ENCODE measurements at places on chromosomes 2 and 18.

DNA sequence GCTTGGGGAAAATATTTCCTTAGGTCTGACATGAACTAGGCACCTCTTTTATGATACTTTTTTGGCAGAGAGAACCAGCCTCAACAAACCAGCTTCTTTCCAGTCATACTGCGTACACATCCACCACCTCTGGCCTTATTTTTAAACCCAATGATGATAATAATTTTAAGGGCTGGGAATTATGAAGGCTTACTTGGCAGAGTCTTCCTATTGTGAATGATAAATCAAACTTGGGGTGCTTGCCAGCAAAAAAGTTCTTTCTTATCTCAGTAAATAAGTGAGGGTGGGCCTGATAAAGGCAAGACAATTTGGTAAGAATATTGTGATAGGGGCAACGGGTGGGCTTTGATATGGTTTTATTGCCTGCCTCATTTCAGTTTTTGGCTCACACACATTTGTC, 1230.2 kb upstream of the ZEB2 start:
- H3K4me1 ChIP-seq: no peaks in the 10 kb centered on the region
- no peaks in the 10 kb centered on the region for H3K36me3 ChIP-seq
- H3K4me3 ChIP-seq: no peak overlapping the region
- no peak overlapping the region for H3K27ac ChIP-seq

- H3K4me1 ChIP-seq: no peaks in the 10 kb centered on the region
- H3K36me3 ChIP-seq: no peaks in the 10 kb centered on the region
- no peaks in the 10 kb centered on the region for H3K27me3 ChIP-seq
- no peak for DNase-seq
- H3K4me3 ChIP-seq: no peak overlapping the region
These were observed 167.3 kb upstream of the NOSTRIN start for GRCh38 chr2:168635065-168635577.

- no peak overlapping the region for H3K27ac ChIP-seq
- no peak overlapping the region for H3K4me3 ChIP-seq
- no peaks in the 10 kb centered on the region for H3K36me3 ChIP-seq
- H3K27me3 ChIP-seq: no peaks in the 10 kb centered on the region
- peaks cover 38% of the 10 kb centered on the region for H3K4me1 ChIP-seq
These were observed 21.6 kb downstream of the DNMT3A start for GRCh38 chr2:25320077-25320476.

DNA sequence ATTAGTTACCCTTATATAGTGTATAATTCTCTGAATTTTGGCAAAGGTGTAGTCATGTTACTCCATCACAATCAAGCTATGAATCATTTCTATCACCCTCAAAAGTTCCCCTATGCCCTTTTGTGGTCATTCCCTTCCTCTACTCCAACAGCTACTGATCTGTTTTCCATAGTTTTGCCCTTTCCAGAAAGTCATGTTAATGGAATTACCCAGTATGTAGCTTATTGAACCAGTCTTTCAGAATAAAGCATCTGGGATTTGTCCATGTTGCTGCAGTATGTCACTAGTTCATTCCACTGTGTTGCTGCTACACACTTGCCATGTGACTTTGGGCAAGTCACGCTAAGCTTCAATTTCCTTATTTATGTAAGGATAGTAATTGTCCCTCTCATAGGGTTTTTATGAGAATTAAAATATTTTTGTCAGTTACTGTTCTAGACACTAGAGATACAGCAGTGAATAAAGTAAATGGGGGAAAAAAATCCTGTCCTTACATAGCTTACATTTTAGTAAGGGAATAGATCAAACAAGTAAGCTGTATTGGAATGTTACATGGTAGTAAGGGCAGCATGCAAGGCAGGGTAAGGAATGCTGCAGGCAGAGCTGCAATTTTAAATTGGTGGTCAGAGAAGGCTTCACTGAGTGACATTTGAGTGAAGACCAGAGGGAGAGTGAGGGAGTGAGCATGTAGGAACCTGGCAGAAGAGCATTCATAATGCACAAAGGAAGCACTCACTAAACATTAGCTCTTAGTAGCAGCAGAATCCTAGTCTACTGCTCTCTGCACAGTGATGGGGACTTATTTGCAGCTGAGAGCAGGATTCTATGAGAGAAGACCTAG, 80.3 kb upstream of the TSPYL6 start:
- H3K27me3 ChIP-seq: peaks cover 13% of the 10 kb centered on the region
- no peaks in the 10 kb centered on the region for H3K36me3 ChIP-seq
- DNase-seq: no peak
- H3K4me1 ChIP-seq: peaks cover 1% of the 10 kb centered on the region

DNA sequence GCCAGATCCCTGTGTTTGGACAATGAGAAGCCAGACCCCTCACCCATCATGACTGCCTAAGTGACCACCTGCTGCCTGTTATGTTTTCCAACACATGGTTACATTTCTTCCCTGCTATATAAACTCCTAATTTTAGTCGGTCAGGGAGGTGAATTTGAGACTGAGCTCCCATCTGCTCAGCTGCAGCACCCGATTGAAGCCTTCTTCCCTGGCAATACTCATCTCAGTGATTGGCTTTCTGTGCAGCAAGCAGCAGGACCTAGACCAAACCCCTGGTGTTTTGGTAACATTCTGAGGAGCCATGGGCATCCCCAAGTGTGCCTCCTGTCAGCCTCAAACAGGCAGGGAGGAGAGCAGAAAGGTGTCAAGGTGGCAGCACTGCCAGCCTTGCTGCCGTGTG, 141.2 kb downstream of the CD8B2 start:
- DNase-seq: no peak
- H3K4me3 ChIP-seq: no peak overlapping the region
- H3K36me3 ChIP-seq: no peaks in the 10 kb centered on the region

DNA sequence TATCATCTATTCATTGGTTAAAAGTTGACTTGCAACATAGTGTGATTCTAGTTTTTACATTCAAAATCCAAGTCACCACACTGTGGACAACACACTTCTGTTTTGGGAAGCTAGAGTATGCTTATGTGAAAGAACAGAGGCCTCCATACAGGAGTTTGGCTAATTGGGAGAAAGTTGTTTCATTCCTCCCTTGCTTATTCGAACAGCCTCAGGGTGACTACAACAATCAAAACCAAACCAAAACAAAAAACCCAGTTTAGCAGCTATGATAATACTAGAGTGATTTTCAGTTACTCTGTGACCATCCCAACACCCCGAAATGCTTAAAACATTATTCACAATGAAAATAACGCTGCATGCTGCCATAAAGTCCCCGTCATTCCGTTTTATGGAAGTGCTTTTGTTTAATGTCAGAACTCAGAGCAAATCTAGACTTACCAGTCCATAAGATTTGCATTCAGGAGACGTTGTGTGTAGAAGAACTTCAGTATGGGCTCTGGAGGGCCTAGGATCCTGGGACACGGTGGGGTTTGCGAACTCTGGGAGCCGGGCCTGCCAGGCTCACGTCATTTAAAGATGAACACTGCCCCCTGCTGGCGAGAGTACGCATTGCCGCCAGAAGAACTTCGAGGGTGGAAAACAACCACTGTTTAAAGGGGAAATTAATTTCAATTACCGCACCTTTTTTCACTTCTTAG, 111.4 kb downstream of the FTCDNL1 start:
- H3K36me3 ChIP-seq: no peaks in the 10 kb centered on the region
- peak; percentile 41 for DNase-seq
- no peaks in the 10 kb centered on the region for H3K4me1 ChIP-seq
- H3K27ac ChIP-seq: no peak overlapping the region

DNA sequence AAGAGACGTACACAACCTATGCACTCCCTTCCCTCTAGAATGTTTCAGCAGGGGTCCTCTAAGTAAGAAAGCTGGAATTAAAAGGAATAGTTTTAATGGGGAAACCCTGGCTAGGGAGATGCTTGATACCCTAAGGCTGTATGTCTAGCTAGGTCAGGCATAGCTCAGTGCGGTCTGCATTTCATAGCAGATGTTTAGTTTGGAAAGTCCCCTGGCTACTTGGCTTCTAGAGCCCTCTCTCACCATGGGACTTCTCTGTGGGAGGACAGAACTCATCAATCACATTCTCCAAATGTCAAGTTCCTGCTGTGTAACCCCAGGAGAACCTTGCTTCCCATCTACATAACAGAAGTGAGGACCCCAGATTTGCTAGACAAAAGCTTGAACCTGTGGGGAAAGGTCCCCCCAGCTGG, 24.1 kb upstream of the ANXA4 start:
- H3K27me3 ChIP-seq: peaks cover 8% of the 10 kb centered on the region
- DNase-seq: no peak
- H3K4me3 ChIP-seq: no peak overlapping the region

GRCh38 chr2:201260302-201260800, at the start of gene CASP8:
CASP8 (plus strand) TSS chr2:201260536; CDS start chr2:201266487, 5,951 bp downstream.
- H3K4me3 ChIP-seq: peak within 1 kb of the TSS; percentile 95
- peaks cover 62% of the 10 kb centered on the region for H3K36me3 ChIP-seq
- peak within 1 kb of the TSS; percentile 98 for H3K27ac ChIP-seq
- H3K4me1 ChIP-seq: peaks cover 73% of the 10 kb centered on the region

GRCh38 chr2:239203443-239204135, 197.2 kb downstream of the HDAC4 start:
- H3K36me3 ChIP-seq: peaks cover 16% of the 10 kb centered on the region
- peaks cover 37% of the 10 kb centered on the region for H3K4me1 ChIP-seq
- no peaks in the 10 kb centered on the region for H3K27me3 ChIP-seq
- DNase-seq: no peak
- H3K27ac ChIP-seq: peak overlapping the region; percentile 85

DNA sequence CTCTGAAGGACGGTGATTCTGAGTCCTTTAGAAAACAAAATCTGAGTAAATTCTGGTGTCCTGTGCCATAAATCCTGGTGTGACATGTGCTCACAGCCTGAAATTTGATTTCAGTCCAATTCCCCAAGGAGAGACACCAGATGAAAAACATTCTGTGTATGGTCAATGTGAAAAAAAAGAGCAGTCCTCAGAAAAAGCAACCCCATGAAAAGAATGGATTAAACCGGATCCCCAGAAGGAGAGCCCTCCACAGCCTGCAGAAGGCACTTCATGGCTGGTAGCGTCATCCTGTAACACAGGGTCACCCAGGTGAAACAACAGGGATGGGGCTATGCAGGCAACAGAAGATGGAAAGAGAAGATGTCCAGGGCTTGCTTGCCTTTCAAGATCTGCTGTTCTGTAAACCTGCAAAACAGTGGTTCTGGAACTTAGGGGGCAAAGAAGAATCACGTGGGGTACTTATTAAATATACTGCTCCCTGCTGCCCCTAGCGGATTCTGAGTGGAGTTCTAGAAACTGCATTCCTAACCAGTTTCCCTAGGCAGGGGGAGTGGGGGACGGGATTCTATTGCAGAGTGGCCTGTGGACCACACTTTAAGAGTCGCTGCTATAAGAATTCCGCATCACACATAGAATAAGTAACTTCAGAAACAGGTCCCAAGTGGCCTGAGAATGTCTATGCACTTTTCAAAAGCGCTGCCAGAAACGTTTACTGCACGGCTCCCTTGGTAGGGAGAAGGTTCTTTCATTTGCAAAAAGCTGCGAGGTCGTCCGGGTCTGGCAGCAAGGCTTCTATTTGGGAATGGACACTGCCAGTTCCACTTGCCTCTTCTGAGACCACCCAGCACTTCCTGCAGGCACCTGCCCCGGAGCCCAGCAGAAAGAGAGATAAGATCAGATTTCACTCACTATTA, 118.9 kb upstream of the ARL5A start:
- H3K27ac ChIP-seq: no peak overlapping the region
- peaks cover 27% of the 10 kb centered on the region for H3K27me3 ChIP-seq
- H3K4me3 ChIP-seq: no peak overlapping the region
- no peaks in the 10 kb centered on the region for H3K36me3 ChIP-seq
- peaks cover 9% of the 10 kb centered on the region for H3K4me1 ChIP-seq
- peak; percentile 3 for DNase-seq

- H3K4me1 ChIP-seq: peaks cover 36% of the 10 kb centered on the region
- H3K27me3 ChIP-seq: peaks cover 6% of the 10 kb centered on the region
These were observed 42.1 kb upstream of the GALR1 start for GRCh38 chr18:77207540-77207939.

GRCh38 chr2:237865623-237866041, 6.2 kb downstream of the RAMP1 start:
- DNase-seq: no peak
- H3K27ac ChIP-seq: no peak overlapping the region
- H3K27me3 ChIP-seq: peaks cover 41% of the 10 kb centered on the region
- H3K36me3 ChIP-seq: no peaks in the 10 kb centered on the region
- H3K4me3 ChIP-seq: no peak overlapping the region

DNA sequence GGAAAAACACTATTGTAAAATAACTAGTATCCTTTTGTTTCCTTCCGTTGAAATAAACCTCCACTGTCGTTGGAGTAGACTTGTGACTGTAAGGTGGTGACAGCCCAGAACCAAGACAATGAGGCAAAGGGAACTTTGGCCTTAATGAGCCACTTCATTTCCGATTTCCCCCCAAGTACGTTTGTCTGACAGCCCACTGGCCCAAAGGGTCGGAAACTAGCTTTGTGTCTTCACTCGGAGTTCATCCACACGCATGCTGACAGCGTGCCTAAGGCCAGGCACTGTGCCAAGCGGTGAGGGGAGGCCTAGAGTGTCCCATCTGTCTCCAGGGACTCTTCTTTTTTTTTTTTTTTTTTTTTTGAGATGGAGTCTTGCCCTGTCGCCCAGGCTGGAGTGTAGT, 21.0 kb downstream of the HJURP start:
- H3K4me1 ChIP-seq: no peaks in the 10 kb centered on the region
- H3K4me3 ChIP-seq: no peak overlapping the region
- no peak overlapping the region for H3K27ac ChIP-seq
- no peak for DNase-seq

- H3K4me3 ChIP-seq: no peak overlapping the region
- H3K27ac ChIP-seq: no peak overlapping the region
These were observed 297.2 kb downstream of the NDUFA10 start for GRCh38 chr2:239727776-239728600.

DNA sequence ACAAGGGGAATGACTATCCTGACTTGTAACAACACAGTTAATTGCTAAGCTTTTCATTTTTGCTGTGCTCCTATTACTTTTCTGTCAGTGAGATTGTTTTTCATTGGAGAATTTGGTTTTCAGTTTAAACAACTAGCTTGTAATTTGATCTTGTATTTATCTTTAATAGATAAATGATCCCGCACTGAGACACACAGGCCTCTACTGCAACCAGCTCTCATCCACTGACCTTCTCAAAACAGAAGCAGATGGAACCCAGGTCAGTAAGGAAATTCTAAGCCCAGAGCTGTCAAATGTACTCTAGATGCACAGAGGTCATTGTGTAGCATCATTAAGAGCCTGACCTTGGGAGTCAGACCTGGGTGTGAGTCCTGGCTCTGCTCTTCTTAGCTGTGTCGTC, 30.7 kb downstream of the PTRHD1 start:
- peaks cover 68% of the 10 kb centered on the region for H3K36me3 ChIP-seq
- no peaks in the 10 kb centered on the region for H3K27me3 ChIP-seq
- no peak for DNase-seq
- no peak overlapping the region for H3K27ac ChIP-seq
- H3K4me1 ChIP-seq: peaks cover 3% of the 10 kb centered on the region
- H3K4me3 ChIP-seq: no peak overlapping the region

- H3K27ac ChIP-seq: no peak overlapping the region
- no peak for DNase-seq
- no peak overlapping the region for H3K4me3 ChIP-seq
- no peaks in the 10 kb centered on the region for H3K27me3 ChIP-seq
- peaks cover 3% of the 10 kb centered on the region for H3K36me3 ChIP-seq
- no peaks in the 10 kb centered on the region for H3K4me1 ChIP-seq
These were observed 359.9 kb upstream of the ZC3H15 start for GRCh38 chr2:186126181-186126580.
